ENCODE measurements at places on chromosomes 5 and 9. TPM values are rescaled to one million over a fixed set of nuclear protein-coding genes. Genes with fewer than 3 reads are reported as not detected.

DNA sequence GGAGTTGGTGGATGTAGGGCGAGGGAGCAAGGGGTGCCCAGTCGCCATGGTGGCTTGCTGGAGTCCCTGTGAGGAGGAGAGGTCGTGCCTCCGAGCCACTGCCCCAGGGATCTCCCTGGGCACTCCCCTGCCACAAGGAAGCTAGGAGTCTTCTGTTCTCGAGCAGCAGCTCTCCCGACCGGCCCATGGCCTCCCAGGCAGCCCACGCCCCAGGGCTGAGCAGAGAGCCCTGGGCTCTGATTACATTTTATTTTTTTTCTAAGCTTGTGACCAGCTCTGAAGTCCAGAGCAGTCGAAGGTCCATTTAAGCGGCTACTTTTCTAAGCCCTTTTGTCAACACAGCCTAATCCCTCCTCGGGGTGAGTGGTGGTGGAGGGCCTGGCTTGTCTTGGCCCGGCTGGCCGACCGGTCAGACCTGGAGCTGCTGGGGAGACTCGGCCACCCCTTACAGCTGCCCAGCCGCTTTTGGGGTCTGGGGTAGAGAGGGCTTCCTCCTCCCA, 2.1 kb downstream of the RXRA start:
- DNase-seq = peak; percentile 92

- no peak for DNase-seq
These were observed 10.9 kb downstream of the RAPGEF1 start for GRCh38 chr9:131728961-131729360.

- DNase-seq = no peak
These were observed 19.6 kb downstream of the CYFIP2 start for GRCh38 chr5:157285310-157286035.

DNA sequence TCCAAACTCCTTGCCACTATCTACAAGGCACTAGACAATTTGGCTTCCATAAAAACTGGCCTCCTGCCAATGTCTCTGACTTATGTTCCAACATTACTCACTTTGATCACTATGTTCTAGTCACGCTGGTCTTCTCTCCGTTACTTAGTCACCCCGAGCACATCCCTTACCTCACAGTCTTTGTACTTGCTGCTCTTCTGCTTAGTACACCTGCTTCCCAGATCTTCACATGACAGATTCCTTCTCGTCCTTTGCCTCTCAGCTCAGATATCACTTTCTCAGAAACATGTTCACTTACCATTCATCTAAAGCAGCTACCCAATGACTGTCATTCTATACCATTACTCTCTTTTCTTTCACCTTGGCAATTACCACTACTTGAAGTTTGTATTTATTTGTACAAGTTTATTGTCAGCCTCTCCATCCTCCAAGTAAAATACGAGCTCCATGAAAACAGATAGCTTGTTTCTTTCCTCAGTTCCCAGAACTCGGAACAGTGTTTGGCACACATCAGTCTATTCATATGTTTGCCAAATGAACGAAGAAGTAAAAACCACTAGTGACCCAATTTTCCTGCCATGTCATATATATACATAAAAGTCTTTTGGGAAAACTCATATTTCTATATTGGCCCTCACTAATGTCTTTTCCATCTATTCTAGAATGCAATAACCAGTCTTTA, 5.9 kb upstream of the SLC22A5 start:
- DNase-seq = peak; percentile 83

GRCh38 chr5:170126626-170127025, 20.9 kb downstream of the FOXI1 start:
- no peak for DNase-seq

GRCh38 chr9:121773954-121774714, 122.7 kb downstream of the DAB2IP start:
- DNase-seq = no peak

GRCh38 chr5:101647861-101648260, 648.2 kb downstream of the SLCO4C1 start:
- DNase-seq = no peak

- no peak for DNase-seq
These were observed 3.2 kb downstream of the NKD2 start for GRCh38 chr5:1011741-1012312.

DNA sequence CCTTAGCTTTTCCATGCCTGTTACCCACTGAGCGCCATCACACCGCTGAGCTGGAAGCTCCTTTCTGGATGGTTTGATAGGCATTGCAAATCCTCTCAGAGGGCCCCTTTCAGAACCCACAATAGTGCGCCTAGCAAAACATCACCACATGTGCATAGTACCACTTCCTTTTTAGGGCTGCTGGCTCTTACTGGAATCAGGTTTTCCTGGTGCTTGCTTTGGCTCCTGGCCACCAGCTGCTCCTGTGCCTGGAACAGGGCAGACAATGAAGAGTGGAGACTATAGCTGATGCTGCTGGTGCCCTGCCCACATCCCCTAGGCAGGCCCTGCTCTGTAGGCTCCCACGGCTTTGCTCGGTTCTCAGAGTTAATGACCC, 163.6 kb upstream of the SEMA6A start:
- no peak for DNase-seq

DNA sequence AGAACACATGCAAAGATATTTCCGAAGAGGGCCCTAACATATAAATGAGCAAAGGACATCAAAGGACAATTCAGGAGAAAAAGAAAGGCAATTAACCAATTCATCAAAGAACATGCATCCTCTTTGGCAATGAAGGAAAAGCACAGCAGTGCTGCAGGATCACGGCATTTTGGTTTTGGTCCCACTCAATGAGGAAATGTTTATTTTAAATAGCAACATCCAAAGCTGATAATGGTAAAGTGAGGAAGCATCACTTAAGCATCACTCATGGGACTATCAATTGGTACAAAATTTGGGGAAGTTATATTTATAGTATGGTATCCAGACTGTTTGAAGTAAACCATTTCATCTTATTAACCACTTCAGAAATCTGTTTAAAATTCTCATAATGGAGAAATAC, 5.5 kb upstream of the CXCL14 start:
- DNase-seq = no peak

DNA sequence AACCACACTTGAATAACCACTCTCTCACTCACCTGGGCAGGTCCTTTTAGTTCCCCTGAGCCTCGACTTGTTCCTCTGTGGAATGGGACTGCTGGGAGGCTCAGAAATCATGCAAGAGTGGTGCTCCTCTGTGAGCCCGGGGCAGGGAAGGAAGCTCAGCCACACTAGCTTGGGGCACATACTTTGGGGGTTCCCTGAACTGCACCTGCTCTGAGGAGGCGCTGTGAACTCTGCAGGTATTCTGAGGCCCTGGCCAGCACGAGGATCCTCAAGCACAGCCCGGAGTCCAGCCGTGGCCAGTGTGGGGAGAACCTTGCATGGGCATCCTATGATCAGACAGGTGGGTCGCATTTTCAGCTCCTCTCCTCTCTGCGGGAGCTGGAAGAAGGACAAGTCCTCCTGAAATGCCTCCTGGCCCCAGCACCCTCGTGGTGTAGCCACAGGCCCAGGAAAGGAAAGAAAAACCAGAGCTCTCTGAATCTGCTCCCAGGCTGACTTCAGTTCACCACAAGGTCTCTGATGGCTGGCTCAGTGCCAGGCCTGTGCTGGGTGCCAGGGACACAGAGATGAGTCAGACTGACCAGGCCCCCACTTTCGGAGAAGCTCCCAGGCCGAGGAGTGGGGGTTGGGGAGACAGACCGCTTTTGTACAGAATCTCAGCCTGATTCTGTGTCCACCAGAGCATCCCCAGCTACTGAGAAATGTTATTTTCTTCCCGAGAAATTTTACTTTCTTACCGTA, 11.9 kb downstream of the GLIPR2 start:
- DNase-seq = peak; percentile 99

- no peak for DNase-seq
These were observed 188.7 kb upstream of the TLE4 start for GRCh38 chr9:79383096-79383495.

DNA sequence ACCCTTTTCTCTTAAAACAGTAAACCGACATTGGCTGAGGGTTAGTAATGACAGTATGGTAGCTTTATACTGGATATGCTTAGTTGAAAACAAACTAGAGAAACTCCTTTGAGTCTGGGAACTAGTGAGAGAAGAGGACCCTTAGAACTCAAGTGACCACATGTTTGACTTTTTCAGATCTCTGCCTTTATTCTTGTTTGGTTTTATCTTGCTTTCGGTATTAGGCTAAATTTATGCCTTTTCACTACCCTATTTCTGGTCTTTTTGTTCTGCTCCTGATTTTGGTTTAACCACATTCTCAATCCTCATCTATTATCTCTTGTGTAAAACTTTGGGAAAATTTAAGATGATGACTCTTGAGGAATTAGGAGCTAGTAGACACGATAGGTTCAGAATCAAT, 11.0 kb downstream of the SNAPC3 start:
- no peak for DNase-seq

- no peak for DNase-seq
These were observed 74.9 kb upstream of the HTR4 start for GRCh38 chr5:148729182-148729581.

GRCh38 chr5:761854-762710, 22.4 kb downstream of the ZDHHC11B start:
- no peak for DNase-seq

DNA sequence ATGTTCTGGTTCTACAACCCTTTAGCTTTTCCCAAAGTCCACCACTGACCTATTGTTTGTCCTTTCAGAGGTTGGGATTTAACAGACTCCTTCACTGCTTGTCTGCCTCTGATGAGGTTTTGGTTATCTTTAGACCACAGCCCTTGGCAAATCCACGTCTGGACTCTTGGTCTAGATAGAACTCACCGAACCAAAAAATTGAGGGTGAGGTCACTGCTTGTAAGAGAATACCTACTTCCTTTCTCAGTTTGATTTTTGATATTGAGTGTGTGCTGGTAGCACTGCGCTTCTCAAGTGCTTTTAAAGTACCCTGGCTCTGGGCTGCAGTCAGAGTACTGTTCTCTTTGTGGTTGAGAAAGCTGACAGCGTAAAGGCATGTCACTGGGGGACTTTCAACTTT, 61.7 kb downstream of the JMY start:
- no peak for DNase-seq

- DNase-seq = no peak
These were observed 50.9 kb upstream of the PHF2 start for GRCh38 chr9:93525476-93525875.

- DNase-seq = peak; percentile 10
These were observed 7.4 kb upstream of the RNF183 start for GRCh38 chr9:113310538-113310937.

GRCh38 chr9:136629879-136630661, 32.6 kb upstream of the EGFL7 start:
- DNase-seq = peak; percentile 50

DNA sequence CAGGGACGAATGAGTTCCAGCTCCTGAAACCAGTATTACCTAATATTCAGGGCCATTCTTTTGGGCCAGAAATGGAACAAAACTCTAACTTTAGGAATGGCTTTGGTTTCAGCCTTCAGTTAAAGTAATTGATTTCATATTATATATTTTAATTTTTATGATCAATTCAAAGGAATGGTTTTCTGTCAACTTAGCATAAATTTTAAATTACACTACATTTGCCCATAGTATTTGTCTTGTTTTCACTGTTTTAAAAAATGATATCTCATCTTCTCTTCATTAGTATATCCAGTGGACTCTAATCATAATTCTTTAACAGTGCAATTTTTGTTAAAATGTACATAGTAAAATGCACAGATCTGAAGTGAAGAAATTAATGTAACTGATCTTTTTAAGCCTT, 1.9 kb upstream of the PCDHB16 start:
- no peak for DNase-seq

DNA sequence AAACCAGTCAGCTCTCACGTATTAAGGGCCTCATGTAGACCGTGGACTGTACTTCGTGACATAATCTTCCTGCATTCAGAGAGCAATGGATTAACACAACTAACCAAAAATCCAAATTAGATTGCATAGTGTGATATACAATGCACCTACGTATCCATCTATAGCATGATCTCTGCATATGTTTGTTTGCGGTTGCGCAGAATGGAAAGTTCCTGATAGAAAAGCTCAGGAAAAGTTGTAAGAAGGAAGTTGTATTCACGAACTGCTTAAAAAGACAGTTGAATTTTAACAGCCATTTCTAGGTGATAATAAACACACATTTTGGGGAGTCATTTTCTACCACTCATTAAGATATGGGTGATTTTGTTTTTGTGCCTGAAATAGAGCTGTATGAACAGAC, 869.0 kb downstream of the TLE4 start:
- no peak for DNase-seq

GRCh38 chr5:176501333-176501732, 35.9 kb downstream of the RNF44 start:
- peak; percentile 55 for DNase-seq

DNA sequence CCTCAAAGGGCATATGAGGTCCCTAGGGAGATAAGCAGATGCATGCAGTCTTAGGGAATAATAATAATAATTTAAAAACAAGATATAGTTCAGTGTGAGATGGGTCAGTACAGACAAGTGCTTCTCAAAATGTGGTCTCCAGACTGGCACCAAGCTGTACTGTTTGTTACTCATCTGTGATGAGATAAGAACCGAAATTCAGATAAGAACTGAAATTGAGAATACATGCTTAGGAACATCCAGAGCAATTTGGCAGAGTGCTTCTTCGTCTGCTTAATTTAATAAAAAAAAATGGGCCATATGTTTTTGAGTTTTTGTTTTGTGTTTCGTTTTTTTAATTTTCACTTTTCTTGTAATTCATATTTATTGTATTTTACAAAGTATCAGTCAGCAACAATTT, 86.5 kb upstream of the SGCD start:
- no peak for DNase-seq

GRCh38 chr9:68426755-68427154, 70.3 kb downstream of the PGM5 start:
- no peak for DNase-seq

- peak; percentile 84 for DNase-seq
These were observed 79.5 kb upstream of the HTR4 start for GRCh38 chr5:148733601-148734438.

DNA sequence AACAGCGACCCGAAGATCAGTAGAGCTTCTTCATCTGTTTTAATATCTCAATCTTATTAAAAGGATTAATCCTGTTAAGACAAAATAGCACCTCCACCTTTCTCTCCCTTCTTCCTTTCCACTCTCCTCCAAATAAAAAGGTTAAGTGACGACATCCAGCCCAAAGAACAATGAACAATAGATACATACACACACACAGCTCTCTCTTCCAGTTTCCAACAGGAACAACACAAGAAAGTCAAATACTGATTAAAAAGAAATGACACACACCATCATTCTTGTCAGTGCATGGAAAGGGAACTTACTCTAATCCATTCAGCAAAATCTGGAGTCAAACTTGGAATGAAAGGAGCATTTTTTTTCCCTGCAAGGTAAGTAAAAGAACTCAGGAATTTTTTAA, 2.8 kb downstream of the ARL15 start:
- no peak for DNase-seq

Gene NDUFB6
- 43.6 TPM for total RNA-seq

Gene RNF180
- 5.6 TPM for total RNA-seq

Gene GLDC
- total RNA-seq = 0.32 TPM

Gene ENTREP1
- total RNA-seq = under 0.01 TPM

All from fibroblast of villous mesenchyme (primary cell).